ENCODE measurements at places on chromosomes 1 and 21. TPM values are rescaled to one million over a fixed set of nuclear protein-coding genes. Genes with fewer than 3 reads are reported as not detected.

GRCh38 chr1:22665752-22666151 lies 12.7 kb downstream of the C1QB start:
- H3K36me3 ChIP-seq = no peaks in the 10 kb centered on the region
- no peak overlapping the region for H3K27ac ChIP-seq
- H3K27me3 ChIP-seq = peaks cover 33% of the 10 kb centered on the region
- H3K4me1 ChIP-seq = no peaks in the 10 kb centered on the region

- no peaks in the 10 kb centered on the region for H3K27me3 ChIP-seq
- no peak overlapping the region for H3K4me3 ChIP-seq
- no peak for DNase-seq
- H3K27ac ChIP-seq = no peak overlapping the region
Observed at GRCh38 chr1:204003536-204003935, 69.4 kb upstream of the SOX13 start.

Gene OR2L8
- total RNA-seq = not detected

Gene FAM20B
- 38.4 TPM for total RNA-seq

GRCh38 chr1:40795811-40796586 lies 12.4 kb downstream of the KCNQ4 start:
- no peak overlapping the region for H3K4me3 ChIP-seq
- no peaks in the 10 kb centered on the region for H3K27me3 ChIP-seq
- peaks cover 58% of the 10 kb centered on the region for H3K4me1 ChIP-seq

DNA sequence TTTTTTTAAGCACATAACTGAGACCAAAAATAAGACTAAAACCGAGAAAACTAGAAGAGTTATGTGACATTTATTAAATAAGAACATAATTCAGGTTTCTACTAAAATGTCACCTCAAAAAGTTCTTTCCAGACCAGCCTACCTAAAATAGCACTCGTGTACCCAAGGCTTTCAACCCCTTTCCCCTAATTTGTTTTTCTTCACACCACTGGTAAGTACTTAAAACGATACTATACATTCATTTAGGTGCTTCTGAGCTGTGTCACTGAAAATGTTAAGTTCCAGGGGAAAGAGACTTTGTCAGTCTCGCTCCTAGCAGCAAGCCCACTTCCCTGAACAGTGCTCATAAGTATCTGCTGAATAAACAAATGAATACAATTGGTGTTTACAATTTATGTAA lies 6.8 kb downstream of the RRAGC start:
- no peak overlapping the region for H3K4me3 ChIP-seq
- peaks cover 7% of the 10 kb centered on the region for H3K4me1 ChIP-seq
- DNase-seq = no peak
- H3K27ac ChIP-seq = no peak overlapping the region

Gene AQP10
- not detected for total RNA-seq

Gene PTPN14
- total RNA-seq = 50.8 TPM

DNA sequence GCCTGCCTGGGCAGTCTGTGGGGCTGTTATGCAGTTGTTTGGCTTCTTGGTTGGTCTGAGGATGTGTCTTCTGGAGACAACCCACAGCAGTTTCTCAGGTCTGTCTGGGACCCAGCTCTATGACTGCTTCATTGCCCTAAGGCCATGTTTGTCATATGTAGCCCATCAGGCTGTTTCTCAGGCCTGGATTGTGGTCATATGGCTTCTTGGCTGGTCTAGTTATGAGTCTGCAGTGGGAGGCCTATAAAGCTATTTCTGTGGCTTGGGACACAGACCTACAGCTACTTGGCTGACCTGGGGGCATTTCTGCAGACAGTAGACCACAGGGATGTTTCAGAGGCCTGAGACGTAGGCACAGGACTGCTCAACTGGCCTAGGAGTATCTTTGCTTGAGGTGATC lies 41.5 kb downstream of the CHIA start:
- no peaks in the 10 kb centered on the region for H3K27me3 ChIP-seq
- H3K4me3 ChIP-seq = no peak overlapping the region
- no peaks in the 10 kb centered on the region for H3K36me3 ChIP-seq
- no peak for DNase-seq

DNA sequence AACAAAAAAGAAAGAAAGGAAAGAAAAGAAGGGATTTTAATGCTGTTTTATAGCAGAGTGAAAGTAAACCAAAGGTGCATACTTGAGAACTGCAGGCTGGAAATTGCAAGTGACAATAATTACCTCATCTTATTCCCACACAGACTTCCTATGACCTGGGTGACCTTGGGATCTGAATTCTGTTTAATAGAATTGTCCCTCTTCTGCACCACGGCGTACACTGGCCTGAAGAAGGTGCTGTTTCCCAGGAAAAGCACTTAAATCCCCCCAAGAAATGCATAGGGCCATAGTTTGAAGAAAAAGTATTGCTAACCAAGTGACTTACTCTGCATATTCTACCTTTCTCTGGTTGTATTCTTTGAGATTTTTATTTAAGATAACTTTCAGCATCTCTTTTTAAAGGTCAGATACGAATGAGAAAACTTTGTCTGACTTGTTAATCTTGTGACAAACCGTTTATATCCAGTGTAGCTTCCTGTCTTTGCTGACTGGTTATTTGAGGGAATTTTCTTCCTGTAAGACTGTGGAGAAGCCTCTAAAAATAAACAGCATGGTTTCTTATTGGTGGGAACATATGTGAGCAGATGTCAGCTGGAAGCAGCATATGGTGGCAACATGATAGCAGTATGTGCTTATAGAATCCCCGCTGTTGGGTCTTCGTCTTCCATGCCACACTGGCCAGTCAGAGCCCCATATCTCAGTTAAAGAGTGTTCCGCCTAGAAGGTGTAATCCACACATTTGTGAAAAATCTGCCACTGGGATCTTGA lies 16.3 kb downstream of the TGFB2 start:
- no peak overlapping the region for H3K4me3 ChIP-seq
- peak overlapping the region; percentile 25 for H3K27ac ChIP-seq
- H3K27me3 ChIP-seq = no peaks in the 10 kb centered on the region
- no peak for DNase-seq
- peaks cover 52% of the 10 kb centered on the region for H3K4me1 ChIP-seq

DNA sequence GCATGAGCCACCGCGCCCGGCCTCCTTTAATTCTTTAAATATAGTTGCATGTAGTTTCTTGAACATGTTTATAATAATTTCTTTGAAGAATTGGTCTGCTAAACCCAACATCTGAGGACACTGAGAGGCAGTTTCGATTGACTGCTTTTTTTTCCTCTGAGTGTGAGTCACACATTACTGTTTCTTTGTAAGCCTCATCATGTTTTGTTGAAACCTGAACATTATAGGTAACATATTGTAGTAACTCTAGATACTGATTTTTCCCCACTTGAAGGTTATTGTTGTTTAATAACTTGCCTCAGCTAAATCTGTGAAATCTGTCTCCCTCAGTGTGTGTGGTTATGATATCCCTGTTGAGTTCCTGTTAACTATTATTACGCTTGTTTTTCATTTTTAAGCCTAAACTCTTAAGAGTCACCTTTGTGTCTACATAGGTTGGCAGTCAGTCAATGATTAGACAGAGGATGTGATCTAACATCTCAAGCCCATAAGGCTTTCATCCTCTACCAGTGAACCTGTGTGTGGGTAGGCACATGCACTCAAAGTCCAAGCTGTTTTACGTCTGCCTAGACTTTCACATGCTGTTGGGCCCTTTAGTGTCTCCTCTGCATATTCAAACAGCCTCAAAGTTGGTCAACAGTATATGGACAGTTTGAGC lies 155.5 kb downstream of the KCNH1 start:
- no peaks in the 10 kb centered on the region for H3K36me3 ChIP-seq
- no peak overlapping the region for H3K4me3 ChIP-seq
- no peak overlapping the region for H3K27ac ChIP-seq

Gene GPR25
- not detected for total RNA-seq

DNA sequence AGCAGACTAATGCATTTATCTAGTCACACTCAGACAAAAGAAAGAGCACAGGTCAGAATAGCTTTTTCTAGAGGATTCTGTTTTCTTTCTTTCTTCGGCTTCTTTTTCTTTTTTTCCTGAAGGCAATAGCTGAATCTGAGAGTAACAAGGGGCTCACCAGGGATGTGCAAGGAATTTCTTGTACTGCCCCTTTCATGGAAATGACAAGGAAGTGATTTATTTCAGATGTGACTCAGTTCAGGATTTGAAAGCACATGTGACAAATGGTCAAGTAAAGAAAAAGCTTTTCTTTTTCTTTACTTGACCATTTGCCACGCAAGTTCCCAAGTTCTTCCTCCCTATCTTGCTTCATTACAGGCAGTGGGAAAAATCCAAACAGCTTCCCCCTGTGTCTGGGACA lies 202.0 kb downstream of the GABPA start:
- peaks cover 12% of the 10 kb centered on the region for H3K4me1 ChIP-seq
- no peak overlapping the region for H3K4me3 ChIP-seq
- H3K27ac ChIP-seq = no peak overlapping the region
- H3K27me3 ChIP-seq = no peaks in the 10 kb centered on the region
- no peaks in the 10 kb centered on the region for H3K36me3 ChIP-seq
- no peak for DNase-seq

DNA sequence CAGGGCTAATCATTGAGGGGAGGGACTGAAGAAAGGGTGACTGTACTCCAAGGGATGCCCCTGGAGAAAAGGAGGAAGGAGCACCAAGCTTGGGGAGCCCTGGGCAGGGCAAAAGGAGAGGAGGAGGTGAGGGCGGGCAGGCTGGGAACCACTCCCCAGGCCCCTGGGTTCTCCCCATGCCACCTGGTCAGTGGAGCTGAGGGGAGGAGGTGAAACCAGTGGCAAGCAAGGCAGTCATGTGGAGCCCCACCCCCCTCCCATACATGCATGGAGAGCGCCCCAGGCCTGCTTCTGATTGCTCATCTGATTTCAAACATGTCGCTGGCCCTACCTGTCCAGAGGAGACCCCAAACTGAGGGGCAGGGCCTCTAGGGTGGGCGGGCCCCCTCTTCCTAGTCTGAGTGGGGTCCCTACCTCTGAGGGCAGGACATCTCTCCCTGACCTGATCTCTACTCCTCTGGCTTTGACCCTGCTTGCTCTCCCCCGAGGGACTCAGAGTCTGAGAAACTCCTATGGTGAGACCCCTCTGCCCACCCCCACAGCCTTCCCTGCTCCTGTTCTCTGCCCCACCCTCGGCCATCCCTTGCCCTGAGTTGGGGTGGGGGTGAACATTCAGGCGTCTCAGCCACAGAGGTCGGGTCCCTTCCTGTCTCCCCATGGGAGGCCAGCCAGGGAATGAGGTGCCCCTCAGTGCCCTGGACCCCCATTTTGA lies 18.6 kb downstream of the INSRR start:
- no peaks in the 10 kb centered on the region for H3K4me1 ChIP-seq
- H3K36me3 ChIP-seq = no peaks in the 10 kb centered on the region
- H3K4me3 ChIP-seq = no peak overlapping the region
- no peak for DNase-seq
- H3K27ac ChIP-seq = no peak overlapping the region

- H3K4me3 ChIP-seq = no peak overlapping the region
- DNase-seq = no peak
- H3K27ac ChIP-seq = no peak overlapping the region
- H3K4me1 ChIP-seq = peaks cover 24% of the 10 kb centered on the region
- no peaks in the 10 kb centered on the region for H3K36me3 ChIP-seq
- H3K27me3 ChIP-seq = no peaks in the 10 kb centered on the region
Observed at GRCh38 chr1:19315378-19316198, 3.5 kb downstream of the SLC66A1 start.

DNA sequence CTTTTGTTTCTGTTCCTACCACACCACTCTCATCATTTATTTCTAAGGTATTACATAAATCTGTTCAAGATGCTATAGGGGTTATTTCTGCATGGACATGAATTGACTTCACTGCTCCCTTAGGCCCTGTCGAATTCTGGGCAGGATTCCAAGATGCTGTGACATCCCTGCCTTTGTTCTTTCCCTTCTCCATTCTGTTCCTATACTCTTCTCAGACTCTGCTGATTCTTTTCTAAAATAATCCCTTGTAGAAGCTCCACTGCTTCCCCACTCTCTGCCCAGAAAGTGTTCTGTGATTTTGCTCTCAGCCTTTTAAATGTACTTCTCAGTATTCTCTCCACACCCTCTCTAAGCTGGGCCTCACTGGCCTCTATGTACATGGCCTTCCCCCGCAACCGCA lies 99.2 kb downstream of the PHTF1 start:
- H3K4me1 ChIP-seq = peaks cover 15% of the 10 kb centered on the region
- H3K27ac ChIP-seq = no peak overlapping the region
- H3K27me3 ChIP-seq = no peaks in the 10 kb centered on the region

- no peak for DNase-seq
- no peaks in the 10 kb centered on the region for H3K36me3 ChIP-seq
- H3K27me3 ChIP-seq = no peaks in the 10 kb centered on the region
- no peak overlapping the region for H3K27ac ChIP-seq
- no peak overlapping the region for H3K4me3 ChIP-seq
Observed at GRCh38 chr1:48017716-48018115, 20.5 kb upstream of the TRABD2B start.

Gene CD84
- total RNA-seq = 2.6 TPM

DNA sequence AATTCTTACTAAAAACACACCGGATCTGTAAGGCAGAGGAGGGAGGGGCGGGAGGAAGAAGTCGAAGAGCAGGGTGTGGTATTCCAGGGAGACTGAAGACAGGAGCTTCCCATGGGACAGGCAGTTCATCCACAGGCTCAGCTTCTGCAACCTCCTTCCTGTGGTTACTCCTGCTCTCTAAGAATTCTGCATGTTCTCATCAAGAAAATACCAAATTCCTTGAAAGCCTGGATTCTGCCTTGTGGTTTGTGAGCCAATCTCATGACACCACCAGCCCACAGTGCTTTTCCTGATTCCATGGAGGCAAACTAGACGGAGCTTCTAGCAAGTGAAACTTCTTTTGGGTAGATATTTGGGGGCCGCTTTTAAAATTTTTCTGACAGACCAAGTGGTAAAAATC lies 1.1 kb upstream of the ST6GALNAC3 start:
- peaks cover 4% of the 10 kb centered on the region for H3K4me1 ChIP-seq
- no peak overlapping the region for H3K27ac ChIP-seq
- H3K27me3 ChIP-seq = no peaks in the 10 kb centered on the region
- H3K4me3 ChIP-seq = no peak overlapping the region

Gene IFNLR1
- total RNA-seq = 2.3 TPM

- no peaks in the 10 kb centered on the region for H3K36me3 ChIP-seq
- H3K4me1 ChIP-seq = no peaks in the 10 kb centered on the region
- DNase-seq = no peak
- H3K4me3 ChIP-seq = no peak overlapping the region
- H3K27me3 ChIP-seq = no peaks in the 10 kb centered on the region
Observed at GRCh38 chr21:26546446-26547097, 26.5 kb downstream of the CYYR1 start.

- H3K27ac ChIP-seq = no peak overlapping the region
- H3K4me1 ChIP-seq = no peaks in the 10 kb centered on the region
- H3K4me3 ChIP-seq = no peak overlapping the region
- DNase-seq = no peak
Observed at GRCh38 chr1:201800246-201800645, 28.7 kb upstream of the IPO9 start.

DNA sequence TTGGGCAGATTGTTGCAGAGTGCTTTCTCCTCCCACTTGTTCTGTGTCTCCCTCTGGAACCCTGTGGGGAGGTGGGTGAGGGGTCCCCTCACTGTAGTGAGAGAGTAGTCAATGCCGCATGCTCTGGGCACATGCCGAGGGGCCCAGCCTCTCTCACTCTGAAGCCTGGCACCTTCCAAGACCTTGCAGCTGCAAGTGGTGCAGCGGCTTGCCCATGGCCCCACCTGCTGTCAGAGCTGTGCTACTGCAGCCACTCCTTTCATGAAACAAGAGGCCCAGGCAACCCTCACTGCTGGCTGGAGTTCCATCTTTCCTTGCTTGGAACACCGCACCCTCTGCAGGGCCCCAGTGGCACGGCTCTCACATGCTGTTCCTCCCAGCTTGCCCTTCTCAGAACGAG lies 58.4 kb upstream of the COL6A1 start:
- H3K36me3 ChIP-seq = no peaks in the 10 kb centered on the region
- H3K4me3 ChIP-seq = no peak overlapping the region
- DNase-seq = peak; percentile 70
- H3K27ac ChIP-seq = no peak overlapping the region

Measured in psoas muscle (tissue), 8 donors.